ENCODE measurements at places on chromosomes 4 and X. TPM values are rescaled to one million over a fixed set of nuclear protein-coding genes. Genes with fewer than 3 reads are reported as not detected.

The OTC gene
- not detected for total RNA-seq

- no peak for DNase-seq
These were observed 542.3 kb upstream of the GRIA3 start for GRCh38 chrX:122641826-122642225.

The PPP4R3C gene
- total RNA-seq = not detected

The FGB gene
- total RNA-seq = 0.61 TPM

- DNase-seq = no peak
These were observed 16.4 kb upstream of the SLC4A4 start for GRCh38 chr4:71322425-71322824.

DNA sequence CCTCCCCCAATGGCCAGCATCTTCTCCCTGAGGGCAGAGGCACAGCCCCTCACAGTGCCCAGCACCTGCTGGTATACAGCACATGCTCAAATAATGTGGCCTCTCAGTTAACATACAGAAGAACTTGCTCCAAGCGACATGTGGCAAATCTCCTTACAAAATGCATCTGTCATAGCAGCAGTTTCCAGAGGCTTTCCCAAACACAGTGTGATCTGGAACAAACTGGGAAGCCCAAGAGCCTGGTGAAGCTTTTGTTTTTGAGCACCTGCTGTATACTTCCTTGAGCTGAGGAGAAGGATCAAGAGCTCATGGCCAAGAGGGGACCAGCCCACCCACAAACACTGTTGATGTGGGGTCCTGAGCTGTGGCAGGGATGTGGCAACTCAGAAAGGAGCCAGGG is 34.8 kb upstream of the HTRA3 start:
- no peak for DNase-seq

The UGT2B28 gene
- not detected for total RNA-seq

The CC2D2A gene
- total RNA-seq = 12.2 TPM

The RAB40AL gene
- 0.52 TPM for total RNA-seq

- no peak for DNase-seq
These were observed at the start of gene APELA for GRCh38 chr4:164876700-164877324. Gene APELA, plus strand, starts transcription at chr4:164877178. Its CDS starts 154 bp downstream, at chr4:164877332.

The SOWAHD gene
- total RNA-seq = not detected
